Stimulated activated CD4-positive, alpha-beta T cell treated with anti-CD3 and anti-CD28 coated beads, Interleukin-12 subunit alpha, Interleukin-12 subunit beta, amount 100 ng/mL, for 48 hours (primary cell): ENCODE measurements at places on chromosomes 4 and X.

DNA sequence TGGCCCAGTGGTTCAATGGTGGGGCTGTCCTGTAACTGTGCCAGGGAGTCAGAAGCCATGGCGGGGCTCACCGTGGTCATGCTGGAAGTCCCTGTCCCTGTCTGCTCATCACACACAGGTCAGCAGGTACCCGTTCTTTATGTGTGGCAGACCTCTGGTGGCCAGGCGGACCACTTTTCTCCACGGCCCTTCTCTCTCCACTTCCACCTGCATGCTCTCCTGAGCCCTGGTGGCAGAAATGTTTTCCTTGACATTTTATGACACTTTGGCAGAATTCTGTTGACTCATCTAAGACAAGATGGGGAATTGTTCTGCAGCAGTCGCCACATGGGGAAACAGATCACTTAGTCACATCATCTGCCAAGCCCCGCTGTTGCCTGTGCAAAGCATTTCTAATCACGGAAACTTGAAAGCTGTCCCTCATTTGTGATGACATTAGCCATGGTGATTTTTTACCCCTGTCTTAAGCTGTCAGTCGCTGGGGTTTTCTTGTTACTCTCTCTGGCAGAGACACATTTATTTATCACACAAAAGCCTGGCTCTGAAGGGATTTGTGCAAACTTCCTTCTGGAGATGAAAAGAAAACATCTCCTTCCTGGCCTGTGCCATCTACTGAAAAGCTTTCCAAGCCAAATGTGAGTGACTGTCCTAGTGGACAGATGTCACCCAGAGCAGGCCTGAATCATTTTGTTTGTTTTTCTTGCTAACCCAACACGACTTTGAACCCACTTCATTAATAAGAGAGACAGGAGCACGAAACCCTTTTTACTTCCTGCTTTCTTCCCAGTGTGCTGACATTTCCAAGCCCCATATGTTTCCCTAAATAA, 38.8 kb upstream of the STIM2 start:
- DNase-seq, result no peak

- no peak for DNase-seq
Measured at GRCh38 chr4:101018836-101019235, 328.5 kb downstream of the PPP3CA start.

GRCh38 chr4:28278676-28279075, 1418.0 kb downstream of the STIM2 start:
- no peak for DNase-seq

GRCh38 chr4:123255971-123256370, 140.6 kb upstream of the SPRY1 start:
- no peak for DNase-seq

GRCh38 chrX:40272776-40273175, 175.0 kb upstream of the BCOR start:
- no peak for DNase-seq

DNA sequence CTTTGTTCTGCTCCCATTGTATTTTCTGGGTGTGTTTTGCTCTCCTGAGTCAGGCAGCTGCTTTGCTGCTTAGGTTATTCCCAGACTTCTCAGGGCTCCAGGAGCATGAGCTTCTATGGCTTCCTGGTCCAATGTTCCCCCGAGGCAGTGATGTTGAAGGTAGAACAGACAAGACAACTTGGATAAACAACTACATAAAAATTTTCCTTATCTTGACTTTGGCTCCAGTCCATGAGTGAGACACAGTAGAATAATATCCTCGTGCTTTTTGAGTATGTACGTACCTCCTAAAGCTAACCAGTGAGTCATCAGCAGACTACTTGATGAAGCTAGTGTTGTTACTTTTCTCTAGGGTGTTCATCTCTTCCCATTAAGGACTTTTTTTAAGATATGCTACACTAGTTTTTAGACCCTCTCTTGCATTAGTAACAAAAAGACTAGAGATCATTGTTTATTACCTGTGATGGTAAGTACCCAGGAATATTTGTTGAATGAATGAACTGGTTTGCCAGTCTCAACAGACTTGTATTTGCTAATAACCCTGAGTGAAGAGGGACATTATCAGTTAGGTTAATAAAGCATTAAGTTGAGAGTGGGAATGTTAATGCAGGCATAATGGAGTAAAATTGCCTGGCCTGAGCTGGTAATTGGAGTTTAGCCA, 131.9 kb downstream of the FHIP1A start:
- DNase-seq, result no peak

DNA sequence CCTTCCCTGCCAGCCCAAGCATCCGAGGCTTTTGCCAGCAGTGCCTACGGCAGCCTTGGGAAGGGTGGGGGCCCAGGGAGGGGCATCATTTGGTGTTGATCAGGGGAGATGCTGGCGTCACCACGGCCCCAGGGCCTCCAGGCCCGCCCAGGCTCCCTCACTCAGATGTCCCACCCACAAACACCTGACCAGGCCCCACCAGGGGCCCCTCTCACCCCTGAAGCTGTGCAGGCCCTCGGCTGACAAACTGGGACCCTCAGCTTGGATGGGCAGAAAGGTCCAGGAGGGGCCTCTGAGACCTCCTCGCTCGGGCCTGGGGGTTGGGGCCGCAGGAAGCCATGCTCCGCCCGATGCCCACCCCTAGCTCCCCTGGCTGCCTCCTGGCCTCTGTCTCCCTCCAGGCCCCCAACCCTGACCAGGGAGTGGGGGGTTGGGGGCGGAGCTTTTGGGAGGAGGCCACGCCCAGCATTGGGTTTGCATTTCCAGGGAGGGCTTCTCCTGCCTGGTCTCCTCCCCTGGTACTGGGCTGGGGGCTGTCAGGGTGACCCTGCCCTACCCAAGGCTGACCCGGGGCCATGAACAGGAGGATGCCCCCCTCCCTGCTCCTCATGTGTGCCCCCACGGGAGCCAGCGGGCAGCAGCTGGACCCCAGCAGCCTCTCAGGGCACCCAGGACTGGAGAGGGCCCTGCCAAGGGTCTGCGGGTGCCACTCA, 33.4 kb upstream of the SPON2 start:
- no peak for DNase-seq

GRCh38 chr4:156811286-156811685, 160.3 kb downstream of the PDGFC start:
- DNase-seq, result no peak

DNA sequence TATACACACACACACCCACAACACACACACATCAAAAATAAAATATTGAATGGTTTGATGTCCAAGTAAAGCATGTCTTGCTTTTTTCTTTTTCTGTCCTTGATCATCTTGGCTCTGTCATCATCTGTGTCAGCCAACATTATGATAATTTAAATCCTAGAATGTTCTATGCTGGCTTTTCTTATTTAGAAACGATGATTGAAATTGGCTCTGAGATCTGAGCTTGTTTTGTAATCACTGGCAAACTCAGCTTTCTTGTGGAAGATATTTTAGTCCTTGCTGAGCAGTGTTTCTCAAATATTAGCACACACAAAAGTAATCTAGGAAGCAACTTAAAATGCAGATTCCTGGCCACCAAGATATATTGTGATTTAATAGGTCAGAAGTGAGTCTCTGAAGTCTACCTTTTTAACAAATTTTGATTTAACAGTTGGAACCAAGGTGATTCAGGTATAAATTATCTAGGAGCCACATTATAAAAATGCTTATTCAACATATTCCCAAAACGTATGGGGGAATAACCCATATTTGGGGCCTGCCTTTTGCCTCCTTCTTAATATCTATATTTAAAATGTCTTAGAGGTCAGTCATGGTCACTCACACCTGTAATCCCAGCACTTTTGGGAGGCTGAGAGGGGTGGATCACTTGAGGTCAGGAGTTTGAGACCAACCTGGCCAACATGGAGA, 24.0 kb upstream of the DSPP start:
- no peak for DNase-seq

DNA sequence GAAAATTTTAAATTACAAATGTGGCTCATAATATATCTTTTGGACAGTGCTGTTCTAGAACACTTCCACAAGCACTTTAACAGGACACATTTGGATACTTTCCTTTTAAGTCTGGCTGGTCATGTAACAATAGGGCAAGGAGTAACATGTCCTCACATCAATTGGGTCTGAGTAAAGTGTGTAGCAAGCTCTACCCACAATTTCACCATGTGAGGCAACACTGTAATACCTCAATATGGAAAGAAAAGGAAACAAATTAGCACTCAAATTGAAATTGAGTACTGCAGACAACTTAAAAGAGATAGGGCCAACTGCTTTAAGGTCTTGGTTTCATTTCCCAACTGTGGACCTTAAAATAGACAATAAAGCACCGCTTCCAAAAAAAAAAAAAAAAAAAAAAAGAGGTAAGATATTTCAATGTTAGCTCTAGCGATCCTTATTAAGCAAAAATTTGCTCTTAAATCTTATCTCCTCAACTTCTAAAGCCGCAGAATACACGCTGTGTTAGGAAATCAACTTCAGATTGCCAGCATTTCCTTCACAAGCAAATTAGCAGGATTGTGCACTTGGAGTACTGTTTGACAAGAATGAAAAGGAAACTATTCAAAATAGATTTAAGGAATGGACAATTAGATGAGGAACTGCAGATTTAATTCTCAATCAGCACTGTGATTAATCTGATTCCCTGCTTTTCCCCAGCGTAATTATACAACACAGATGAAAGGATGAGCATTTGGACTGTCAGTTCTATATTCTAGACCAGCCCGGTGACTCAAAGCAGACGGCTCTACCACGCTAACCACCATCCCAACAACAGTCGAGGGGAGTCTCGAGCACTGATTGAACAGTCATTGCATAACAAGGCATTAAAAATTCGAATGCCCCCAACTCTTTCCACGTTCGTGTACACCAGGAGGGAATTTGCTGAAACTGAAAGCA, 1.6 kb downstream of the CASK start:
- no peak for DNase-seq

DNA sequence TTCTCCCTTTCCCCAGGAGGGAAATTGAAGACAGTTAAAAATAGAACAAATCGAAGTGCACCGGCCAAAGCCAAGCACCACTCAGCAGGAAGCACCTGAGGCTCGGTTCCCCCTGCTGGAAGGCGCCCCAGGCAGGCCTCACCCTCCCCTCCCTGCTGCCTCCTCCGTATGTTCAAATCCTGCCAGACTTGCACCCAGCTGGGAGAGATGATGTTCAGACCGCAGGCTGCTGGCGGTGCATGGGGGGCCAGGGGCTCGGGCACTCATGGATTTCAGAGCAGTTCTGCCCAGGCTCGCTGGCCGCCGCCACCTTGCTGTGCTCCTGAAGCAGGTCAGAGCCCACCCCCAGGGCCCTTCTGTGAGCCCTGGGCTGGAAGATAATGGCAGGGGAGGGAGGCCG, 91.4 kb downstream of the DCTD start:
- no peak for DNase-seq

DNA sequence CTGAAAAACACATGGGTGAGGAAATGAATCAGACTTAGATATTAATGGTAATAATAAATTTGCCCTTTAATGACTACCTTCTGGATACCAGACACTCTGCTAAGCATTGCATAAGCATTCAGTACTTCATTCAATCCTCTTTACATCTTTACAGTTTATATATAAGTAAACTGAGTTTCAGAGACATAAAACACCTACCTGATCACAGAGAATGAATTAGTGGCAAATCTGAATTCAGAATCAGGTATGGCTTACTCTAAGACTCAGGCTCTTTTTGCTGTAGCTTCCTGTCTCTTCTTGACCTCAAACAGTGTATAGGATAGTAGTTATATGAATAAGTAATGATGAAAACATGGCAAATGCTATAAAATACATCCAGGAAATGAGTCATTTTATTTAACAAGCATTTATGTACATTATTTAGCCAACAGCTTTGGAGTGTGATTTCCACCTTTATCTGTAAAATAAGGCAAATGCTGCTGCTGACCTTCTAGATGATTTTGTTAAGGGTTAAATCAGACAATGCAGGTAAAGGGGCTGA, 83.9 kb downstream of the VEGFC start:
- no peak for DNase-seq

DNA sequence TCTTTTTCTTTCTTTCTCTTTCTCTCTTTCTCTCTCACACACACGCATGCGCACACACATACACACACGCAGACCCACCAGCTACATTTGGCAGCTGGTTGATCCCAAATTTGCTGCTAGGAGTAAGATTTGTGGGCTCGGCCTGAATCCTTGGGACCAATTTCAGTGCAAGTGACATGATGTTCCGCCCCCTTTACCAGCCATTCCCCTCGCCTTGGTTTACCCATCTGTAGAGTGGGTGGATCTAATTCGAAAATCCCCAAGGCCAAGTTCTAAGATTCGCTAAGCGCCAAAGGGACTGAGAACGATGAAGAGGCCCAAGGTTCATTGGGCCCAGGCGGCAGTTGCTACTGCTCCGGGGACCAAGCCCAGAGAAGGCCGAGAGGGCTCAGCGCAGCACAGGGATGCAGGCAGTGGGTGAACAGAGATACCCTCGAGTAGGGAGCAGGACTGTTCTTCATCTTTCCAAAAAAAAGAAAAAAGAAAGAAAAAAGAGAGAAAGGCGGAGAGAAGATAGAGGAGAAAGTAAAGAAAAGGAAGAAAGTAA, 5.8 kb downstream of the NKX3-2 start:
- no peak for DNase-seq

DNA sequence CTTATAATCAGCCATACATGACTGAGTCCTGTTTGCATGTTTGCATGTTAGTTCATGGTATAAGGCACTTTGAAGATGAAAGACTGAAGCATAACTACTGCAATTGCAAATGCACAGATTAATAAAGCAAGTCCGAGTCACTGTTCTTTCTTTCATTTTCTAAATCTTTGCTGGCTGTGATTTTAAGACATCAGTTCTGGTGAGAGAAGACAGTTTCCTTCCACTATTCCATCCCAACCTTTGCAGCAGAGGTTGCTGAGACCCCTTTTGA, 28.3 kb downstream of the RASL11B start:
- DNase-seq, result no peak

DNA sequence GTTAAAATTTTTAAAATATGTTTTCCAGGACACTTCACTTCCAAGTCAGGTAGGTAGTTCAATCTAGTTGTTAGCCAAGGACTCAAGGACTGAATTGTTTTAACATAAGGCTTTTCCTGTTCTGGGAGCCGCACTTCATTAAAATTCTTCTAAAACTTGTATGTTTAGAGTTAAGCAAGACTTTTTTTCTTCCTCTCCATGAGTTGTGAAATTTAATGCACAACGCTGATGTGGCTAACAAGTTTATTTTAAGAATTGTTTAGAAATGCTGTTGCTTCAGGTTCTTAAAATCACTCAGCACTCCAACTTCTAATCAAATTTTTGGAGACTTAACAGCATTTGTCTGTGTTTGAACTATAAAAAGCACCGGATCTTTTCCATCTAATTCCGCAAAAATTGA, 49.7 kb downstream of the XIAP start:
- no peak for DNase-seq

- no peak for DNase-seq
Measured at GRCh38 chrX:43121637-43122036, 343.7 kb upstream of the PPP1R2C start.

DNA sequence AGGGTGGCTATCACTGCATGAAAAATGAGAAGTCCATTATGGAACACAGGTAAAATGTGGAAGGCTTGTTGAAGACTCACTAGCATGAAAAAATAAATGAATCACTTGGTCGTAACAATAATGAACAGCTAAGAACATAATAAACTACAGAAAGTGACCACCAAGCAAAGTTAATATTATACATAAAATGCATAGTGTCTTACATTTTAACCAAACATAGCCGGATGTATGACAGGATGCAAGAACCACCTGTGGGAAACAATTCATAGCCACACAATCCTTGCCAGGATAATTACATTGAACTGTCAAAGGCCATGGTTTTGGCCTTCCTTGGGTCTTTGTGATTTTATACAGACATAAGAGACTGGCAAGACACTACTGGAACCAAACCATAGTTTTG, 81.9 kb upstream of the ATXN3L start:
- DNase-seq, result no peak
